ENCODE measurements at places on chromosomes 16 and 17.

DNA sequence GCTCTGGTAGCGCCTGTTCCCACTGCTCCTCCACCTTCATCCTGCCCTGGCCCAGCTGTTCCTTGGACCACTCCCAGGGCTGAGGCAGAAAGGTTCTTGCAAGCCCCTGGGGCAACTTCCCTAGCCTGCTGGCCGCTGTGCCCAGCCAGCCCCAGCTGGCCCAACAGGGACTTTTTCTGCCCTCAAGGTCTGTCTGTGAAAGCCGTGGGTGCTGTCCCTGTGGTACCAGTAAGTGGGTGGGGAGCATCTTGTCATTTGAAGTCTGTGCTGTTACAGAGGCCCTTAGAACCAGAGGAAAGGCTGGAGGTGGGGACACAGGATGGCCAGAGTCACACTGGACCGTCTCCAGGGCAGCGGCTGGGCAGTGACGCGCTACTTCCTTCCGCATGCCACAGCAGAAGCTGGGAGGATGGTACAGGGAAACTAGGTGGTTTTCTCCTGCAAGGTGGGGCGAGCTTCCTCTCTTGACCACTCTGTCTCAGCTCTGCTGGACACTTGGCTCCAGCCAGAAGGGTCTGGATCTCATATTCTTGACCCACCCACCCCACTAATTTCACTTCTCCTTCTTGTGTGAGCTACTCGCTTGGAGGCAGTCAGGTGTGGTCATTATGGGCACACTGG, 87.8 kb downstream of the PLCG2 start:
- DNase-seq = no peak

DNA sequence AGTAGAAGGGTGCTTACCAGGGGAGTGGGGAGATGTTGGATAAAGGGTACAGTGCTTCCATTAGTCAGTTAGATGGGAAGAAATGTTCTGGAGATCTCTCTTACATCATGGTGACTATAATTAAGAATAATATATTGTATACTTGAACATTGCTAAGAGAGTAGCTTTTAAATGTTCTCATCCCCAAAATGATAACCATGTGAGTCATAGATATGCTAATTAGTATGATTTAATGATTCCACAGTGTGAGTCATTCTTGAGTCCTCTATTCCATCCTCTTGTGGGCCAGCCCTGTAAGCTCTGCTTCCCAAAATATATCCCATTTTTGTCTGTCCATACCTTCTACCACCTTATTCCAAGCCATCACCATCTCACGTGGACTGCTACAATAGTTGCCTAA, 80.6 kb upstream of the CDH11 start:
- DNase-seq = no peak

GRCh38 chr16:10979717-10980601, 35.6 kb downstream of the CLEC16A start:
- DNase-seq = no peak

GRCh38 chr16:23107936-23108335, 41.3 kb downstream of the USP31 start:
- DNase-seq = no peak

GRCh38 chr17:17289701-17290100, 8.7 kb upstream of the COPS3 start:
- DNase-seq = no peak

DNA sequence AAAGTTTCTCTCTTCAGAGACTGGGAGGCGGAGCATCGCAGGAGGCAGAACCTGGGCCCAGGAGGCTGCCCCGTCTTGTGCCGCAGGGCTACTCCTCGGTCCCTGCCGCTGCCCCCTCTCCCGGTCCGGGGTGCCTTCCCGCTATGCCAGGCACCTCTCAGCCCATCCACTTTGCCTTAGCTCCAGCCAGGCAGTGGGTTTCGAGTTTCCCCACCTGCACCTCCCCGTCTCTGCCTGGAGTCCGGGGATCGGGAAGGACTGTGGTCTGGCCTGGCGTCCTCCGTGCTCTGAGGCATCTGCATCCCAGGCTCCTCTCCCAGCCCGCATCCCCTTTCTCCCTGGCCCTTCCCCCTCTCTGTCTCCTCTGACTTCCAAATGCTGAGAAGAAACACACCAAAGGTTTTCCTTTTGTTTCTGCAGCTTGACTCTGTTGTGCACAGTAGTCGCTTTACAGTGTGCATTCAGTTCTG, 26.8 kb upstream of the PIK3R6 start:
- DNase-seq = no peak

DNA sequence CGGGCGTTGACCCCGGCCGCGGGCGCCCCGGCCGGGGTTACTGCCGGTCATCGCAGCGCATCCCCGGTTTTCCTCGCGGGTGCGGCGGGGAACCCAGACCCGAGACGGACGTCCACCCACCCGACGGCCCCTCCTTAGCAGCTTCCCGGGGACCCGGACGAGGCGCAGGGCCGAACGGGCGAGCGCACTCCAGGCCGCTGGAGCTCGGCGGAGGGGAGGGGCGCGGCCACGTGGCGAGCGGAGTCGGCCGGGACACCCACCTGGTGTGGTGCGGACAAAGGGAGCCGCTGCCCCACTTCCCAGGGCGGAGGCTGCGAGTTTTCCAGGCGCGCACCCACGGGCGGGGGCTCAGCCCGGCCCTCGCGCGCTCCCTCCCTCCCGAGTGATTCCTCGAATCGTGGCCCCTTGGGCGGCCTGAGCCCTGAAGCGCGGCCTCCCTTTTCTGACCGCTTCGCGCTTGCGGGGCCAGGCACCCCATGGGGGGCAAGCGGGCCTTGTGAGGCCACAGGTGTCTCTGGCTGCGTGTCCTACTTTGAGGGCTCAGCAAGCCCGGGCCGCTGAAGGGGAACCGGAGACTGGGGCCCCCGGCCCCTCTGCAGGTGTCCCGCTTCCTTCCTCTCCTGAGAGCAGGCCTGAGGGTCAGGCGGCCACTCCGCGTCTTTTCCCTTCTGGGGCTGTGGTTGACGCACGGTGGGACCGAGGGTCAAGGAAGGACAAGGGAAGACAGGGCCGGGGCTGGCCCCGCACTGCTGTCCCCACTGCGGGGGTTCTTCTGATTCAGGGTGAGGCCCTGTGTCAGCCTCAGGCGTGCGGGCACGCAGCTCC, 1.1 kb upstream of the FASN start:
- DNase-seq = no peak

GRCh38 chr16:70770626-70771552, 30.1 kb downstream of the VAC14 start:
- peak; percentile 9 for DNase-seq

DNA sequence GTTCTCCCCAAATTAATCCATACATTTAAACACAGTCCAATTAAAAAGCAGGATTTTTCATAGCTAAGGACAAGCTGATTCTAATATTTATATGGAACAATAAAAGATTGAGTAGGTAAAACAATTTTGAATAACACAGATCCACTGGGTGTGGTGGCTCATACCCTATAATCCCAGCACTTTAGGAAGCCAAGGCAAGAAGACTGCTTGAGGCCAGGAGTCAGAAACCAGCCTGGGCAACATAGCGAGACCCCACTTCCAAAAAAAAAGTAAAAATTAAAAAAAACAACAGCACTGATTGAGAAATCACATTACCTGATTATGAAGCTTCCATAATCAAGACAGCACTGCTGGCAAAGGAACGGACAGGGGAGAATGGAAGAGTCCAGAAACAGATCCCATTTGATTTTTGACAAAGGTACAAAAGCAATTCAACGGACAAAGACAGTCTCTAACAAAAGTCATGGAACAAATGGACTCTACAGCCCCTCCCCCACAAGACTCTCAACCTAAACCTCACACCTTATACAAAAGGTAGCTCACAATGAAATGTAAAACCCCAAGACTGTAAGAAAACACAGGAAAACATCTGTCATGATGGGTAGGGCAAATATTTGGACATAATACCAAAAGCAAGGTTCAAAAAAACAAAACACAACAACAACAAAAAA, 17.9 kb downstream of the USP7 start:
- DNase-seq = no peak

All from NCI-H510A treated with DMSO at 0.1 percent for 48 hours (cell line).